ENCODE measurements at places on chromosomes 11 and 22.

DNA sequence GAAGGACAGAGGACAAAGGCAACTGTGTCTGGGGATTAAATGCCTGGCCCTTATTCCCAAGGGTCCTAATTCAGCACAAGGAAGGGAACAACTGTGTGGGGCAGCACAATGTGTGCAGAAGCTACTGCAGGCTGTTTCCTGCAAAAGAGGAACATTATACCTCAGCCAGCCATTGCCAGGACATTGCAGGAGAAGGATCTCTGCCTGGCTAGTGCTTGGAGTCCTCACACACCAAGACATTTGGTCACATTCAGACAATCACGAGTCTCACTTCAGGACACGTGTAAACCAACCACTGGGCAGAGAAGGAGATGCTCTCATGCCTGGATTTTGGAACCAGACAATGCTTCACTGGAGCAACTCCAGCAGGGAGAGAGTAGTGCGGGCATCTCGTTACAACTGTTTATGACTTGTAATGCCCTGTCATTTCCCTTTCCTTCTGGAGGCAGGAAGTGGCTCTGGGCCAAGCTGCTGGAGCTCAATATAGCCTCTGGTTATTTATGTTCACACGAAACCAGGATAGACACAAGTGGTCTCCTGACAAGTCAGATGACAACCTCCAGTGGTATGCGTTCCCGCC is 23.9 kb upstream of the ZC3H12C start:
- DNase-seq: no peak

DNA sequence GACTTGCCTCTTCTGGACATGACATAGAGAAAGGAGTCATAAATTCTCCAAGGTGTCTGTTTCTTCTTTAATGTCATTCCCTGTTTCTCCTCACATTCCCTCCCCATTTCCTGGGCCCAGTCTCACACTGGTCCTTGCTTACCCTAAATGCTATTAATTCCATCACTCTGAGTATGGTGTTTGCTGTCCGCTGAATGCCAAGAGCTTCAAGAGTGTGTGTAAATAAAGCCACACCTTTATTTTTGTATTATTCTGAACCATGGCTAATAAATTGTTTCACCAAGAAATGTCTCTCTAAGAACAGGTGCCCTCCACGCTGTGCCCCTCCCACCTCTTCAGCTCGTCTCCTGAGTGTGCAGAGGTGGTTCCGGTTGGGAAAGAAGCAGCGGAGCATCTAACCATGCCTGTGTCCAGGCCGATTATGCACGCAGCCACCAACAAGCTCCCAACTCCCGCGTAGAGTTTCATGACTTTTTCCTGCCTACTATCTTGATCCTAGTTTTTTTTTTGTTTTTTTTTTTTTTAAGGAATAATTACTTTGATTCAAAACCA is 8.6 kb downstream of the TMEM121B start:
- no peak for DNase-seq

DNA sequence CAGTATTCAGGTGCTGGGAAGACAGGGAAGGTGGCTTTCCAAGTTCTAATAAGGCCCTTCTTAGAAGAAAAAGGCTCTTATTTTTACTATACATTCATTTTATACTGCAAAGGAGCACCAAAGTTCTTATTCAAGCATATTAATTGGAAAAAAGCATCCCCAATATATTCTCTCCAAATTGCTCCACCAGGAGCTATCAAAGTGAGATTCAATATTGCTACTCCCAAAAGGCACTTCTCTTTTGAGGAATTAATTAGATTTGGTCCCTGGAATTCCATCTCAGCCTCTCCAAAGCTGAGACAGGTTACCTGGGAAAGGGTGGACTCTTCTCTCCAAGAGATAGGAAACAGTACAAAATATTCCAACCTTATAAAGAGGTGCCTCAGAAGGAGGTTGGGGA is 134.1 kb downstream of the LARGE1 start:
- DNase-seq: no peak

DNA sequence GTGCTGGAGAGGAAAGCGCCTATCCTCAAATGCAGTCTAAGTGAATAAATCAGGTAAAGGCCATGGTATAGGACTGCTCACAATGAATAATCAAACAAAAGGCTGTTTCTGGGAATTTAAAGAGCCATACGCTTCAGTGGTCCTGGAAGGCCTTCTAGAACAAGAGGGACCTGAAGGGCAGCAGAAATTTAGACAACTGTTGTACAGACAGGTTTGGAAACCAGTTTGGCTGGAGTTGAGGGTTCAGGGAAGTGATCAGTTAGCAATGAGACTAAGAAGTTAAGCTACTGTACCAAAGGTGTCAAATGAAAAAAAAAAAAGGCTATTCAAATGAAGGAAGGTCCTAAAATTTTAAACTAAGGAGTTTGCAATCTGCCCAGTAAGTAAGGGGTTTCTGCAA is 56.6 kb upstream of the SCUBE2 start:
- DNase-seq: no peak

- DNase-seq: no peak
These were observed 22.9 kb downstream of the KCNQ1 start for GRCh38 chr11:2467695-2468055.

GRCh38 chr11:2835751-2836150 is 49.8 kb downstream of the CDKN1C start:
- DNase-seq: no peak

DNA sequence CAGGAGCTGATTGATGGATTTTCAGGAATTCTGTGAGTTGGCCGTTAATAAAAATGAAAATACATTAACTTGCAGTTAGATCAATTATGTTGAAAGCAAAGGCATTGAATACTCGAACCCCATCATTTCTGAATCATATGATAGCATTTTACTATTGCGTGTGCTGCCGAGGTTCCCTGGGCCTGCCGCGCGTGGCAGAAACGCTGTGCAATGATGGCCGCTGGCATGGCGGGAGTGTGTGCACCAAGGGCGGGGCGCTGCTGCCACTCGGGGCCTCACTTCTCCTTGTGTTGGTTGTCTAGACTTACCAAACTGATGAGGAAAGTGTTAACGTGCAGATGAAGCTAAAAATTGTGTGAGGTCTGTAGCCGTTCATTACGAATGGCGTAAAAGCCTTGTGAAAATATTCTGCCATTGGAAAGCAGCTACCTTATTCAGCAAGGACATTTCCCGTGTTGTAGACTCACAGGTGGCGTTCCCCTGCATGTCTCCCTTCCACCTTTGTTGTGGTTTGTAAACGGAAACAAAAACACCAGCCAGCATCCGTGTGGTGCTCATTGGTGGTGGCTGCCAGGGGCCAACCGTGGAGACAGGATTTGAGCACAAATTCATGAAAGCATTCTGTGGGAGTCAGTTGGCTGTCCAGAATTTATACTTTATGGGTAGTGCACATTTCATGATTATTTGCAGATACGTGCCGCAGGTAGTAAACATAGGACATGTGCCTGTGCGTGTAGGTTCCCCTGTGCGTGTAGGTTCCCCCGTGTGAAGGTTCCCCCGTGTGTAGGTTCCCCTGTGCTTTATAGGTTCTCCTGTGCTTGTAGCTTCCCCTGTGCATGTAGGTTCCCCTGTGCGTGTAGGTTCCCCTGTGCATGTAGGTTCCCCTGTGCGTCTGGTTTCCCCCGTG is 5.9 kb upstream of the GRAMD4 start:
- DNase-seq: peak; percentile 30

DNA sequence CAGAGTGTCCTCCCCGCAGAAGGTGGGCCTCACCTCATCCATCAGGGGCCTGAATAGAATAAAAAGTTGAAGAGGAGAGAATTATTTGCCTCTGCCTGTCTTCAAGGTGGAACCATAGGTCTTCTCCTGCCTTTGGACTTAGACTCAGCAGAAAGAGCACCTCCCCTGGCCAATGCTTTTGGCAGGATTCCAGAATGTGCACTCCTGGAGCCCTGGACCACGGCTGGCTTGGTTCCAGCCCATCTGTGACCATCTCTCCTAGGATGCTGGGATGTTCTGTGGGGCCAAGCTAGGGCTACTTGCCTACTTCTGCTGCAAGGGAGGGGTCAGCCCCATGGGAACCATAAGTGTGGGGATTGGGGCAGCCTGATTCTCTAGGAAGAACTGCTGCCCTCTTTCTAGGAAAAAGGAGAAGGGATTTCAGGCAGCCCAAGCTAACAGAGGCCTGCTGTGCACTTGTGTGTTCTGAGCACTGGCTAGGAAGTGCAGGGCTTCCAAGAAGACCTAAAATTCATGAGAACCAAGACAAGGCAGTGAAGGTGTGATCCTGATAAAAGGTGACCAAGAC is 32.2 kb upstream of the SHANK2 start:
- DNase-seq: no peak

- no peak for DNase-seq
These were observed 2120.0 kb upstream of the RAG2 start for GRCh38 chr11:38718049-38718448.

DNA sequence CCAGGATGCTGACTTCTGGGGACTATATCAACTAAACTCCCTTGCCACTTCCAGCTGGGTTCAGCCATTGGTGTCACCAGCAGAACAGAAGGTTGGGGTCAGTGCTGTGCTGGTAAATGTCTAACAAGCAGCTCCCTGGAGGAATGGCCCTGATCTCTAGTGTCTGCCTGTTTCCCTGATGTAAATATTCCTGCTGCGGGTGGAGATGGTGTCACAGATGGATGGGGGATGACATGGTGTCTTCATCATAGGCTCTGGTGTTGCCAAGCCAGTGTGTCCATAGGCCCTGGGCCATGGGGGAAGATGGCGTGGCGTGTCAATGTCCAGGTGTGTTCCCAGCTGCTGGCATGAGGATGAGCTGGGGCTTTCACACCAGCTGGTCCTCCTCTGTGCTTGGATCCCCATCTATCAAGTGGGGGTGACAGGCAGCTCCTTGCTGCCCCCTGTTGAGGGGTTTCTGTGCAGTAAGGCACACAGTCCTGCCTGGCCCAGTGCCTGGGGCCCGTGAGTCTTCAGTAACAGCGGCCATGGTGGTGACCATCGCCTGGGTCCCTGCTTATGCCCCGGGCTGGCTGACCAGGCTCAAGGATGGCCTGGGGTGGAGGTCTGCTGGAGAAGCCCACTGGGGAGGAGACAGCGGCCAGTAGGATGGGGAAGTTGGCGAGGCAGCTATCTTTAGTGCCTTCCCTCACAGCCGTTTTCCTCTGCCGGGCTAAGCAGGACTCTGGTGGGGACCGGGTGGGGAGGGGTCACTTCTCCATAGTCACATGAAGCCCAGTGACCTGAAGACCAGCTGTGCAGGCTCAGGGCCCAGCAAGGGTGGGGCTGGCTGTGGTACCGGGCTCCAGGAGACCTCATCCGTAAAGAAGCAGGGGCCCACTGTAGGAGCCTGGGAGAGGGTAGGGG is 12.7 kb downstream of the RPL3 start:
- DNase-seq: no peak

GRCh38 chr22:42848941-42849550 is 8.0 kb downstream of the ARFGAP3 start:
- DNase-seq: no peak

DNA sequence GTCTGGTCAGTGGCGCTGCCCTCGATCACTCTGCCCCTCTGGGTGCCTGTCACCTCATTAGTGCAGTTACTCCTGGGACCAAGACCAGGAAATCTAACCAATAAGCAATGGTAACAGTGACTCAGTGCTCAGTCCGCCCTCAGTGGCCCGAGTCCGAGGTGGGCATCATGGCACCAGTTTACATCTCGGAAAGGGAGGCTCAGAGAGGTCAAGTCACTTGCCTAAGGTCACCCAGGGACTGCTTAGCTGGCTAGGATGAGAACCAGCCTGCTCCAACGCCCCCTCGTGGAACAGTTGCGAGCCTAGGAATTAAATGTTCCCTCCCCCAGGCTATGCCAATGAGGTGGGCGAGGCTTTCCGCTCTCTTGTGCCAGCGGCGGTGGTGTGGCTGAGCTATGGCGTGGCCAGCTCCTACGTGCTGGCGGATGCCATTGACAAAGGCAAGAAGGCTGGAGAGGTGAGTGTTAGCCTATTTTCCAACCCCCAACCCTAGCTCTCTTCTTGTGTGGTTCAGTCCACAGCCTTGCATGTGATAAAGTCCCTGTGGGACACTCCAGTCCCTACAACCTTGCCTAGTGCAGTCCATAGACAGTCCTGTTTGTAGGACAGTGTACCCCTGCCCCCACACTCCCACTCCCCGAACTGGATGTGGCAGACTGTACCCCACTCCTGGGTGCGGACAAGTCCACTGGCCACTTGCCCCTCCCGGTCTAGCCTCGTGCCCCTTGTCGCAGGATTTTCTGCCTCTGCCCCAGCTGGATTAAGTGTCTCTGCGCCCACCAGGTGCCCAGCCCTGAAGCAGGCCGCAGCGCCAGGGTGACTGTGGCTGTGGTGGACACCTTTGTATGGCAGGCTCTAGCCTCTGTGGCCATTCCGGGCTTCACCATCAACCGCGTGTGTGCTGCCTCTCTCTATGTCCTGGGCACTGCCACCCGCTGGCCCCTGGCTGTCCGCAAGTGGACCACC is 1.1 kb downstream of the MTFP1 start:
- DNase-seq: peak; percentile 72

DNA sequence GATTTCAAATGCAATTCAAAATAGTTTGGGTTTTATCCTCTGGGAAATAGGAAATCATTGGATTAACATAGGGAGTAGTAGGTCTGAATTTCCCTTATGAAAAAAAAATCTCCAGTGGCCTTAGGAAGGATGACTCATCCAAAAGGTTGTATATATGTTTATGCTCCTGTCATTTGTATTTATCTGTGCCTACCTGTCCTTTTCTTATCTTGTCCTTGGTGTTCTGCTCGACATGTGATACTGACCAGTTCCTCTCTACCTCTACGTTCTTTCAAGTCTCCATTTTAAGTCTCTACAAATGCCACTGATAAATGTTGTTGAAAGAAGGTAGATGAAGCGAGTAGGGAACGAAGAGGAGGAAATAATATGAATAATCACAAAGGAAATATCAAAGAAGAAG is 3.0 kb upstream of the SOX6 start:
- no peak for DNase-seq

DNA sequence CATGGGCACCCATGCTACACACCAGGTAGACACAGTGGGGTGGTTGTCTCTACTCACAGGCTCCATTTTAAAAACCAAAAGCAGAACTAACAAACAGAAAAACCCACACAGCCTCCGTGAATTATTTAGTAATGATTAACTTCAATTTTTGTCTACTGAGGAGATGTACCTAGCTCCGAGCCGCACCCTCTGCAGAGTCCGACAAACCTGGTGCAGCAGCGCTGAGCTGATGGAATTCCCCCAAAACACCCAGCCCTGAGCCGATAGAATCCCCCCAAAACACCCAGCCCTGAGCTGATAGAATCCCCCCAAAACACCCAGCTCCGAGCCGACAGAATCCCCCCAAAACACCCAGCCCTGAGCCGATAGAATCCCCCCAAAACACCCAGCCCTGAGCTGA is 927.0 kb downstream of the BRD1 start:
- no peak for DNase-seq

DNA sequence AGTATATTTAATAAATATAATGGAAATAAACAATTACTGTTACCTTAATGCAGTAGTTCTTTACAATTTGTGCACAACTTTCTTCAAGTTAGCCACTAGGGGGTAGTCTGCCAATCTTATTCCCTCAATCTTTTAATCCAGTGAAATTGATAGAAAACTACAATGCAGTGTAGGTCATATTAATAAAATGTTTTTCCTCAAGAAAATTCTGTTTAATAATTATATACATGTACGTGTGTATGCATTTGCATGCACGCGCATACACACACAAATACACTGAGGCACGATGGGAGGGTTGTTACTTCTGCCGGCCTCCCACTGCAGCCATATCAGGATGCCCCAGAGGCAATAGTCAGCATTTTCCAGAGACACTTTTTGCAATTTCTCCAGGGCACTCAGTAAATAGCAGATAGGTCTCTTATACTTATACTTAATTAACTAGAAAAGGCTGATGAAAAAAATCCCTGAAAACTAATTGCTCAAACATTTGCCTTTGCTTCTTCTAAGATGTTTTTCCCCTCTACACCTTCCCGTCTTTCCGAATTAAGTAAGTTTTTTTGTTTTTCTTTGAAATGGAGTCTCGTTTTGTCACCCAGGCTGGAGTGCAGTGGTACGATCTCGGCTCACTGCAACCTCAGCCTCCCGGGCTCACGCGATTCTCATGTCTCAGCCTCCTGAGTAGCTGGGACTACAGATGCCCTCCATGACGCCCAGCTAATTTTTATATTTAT is 3.1 kb downstream of the GAB2 start:
- no peak for DNase-seq
